Nucleus accumbens (tissue), 56 donors: ENCODE measurements at places on chromosomes 5 and 9.

DNA sequence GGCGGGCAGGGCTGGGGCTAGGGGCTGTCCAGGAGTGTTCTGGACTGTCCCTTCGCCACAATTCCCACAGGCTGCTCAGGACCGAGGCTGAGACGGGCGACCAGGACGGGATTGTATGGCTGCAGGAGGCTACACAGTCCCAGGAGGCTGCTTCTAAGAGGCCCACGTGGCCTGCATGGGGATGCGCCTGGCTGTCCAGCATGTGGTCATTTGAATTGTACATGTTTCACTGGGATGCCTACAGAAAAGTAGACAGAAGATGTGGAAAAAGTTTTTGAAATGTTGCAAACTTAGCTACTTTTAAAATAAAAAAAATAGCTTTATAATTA lies 32.6 kb upstream of the SPTLC1 start:
- no peak for DNase-seq

DNA sequence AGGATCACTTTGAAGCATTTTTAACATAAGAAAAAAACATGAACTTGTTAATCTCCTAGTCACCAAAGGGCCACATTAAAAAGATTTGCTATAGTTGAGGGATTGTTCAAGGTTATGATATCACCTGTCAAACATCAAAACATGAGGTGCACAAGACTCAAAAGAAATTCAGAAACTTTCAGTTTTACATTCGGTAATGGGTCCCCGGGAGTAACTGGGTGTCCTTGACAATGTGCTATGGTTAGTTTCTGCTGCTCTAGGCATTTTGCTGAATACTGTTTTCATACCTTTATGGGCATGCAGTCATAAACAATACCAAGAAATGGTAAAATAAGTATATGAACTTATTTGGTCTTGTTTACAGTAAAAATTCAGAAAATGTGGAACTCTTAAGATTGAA lies 92.8 kb upstream of the EDIL3 start:
- no peak for DNase-seq

DNA sequence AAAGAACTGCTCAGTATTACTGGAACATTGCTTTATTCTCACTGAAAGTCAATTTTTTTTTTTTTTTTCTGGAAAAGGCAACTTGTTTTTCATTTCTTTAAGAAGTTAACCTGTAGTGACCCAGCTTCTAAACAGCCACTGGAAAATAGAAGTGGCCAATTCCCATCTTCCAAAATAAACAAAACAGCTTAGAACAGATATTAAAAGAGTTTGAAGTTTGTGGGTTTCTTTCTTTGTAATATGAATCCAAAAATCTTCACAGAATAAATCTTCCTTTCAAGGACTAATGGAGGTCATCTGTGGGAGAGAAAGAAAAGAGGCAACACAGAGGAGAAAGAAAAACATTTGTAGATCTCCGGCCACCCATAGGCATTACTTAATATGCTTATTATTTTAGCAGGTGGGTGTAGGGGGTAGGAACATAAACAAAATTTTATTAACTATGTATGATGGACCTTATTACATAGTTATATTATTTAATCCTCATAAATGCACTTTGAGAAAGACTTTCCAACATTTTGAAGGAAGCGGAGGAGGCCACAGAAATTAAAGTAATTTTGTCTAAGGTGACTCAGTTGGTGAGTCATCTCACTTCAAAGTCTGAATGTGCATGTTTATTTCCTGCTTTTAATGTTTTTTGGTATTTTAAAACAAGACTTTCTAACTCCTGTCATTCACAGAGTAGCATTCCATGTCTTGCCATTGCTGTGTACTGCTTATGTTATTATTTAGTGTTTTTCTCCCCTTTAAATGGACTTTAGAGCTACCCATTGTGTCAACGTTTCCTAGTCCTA lies 1791.8 kb upstream of the WWC1 start:
- no peak for DNase-seq

- no peak for DNase-seq
These were observed 299.1 kb upstream of the PANK3 start for GRCh38 chr5:168878135-168878745.

DNA sequence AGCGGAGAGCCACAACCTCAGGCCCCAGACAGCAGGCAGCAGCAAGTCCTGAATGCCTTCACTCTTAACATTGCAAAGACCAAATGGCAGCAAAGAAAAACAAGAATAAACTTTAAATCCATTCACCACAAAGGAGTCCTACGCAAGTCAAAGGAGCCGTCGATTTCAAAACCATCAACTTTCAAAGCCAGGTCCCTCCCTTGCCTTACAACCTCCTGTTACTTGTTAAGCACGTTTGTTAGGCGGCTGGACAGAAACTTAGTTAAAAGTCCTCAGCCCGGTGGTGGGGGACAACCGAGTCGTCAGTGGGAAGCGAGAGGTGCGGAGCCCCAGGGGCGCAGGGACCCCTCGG lies 938 bp downstream of the LPAR1 start:
- no peak for DNase-seq

GRCh38 chr5:1959231-1959630 lies 76.5 kb upstream of the IRX4 start:
- no peak for DNase-seq

- DNase-seq = no peak
These were observed 47.2 kb downstream of the NIPAL4 start for GRCh38 chr5:157506981-157507780.

DNA sequence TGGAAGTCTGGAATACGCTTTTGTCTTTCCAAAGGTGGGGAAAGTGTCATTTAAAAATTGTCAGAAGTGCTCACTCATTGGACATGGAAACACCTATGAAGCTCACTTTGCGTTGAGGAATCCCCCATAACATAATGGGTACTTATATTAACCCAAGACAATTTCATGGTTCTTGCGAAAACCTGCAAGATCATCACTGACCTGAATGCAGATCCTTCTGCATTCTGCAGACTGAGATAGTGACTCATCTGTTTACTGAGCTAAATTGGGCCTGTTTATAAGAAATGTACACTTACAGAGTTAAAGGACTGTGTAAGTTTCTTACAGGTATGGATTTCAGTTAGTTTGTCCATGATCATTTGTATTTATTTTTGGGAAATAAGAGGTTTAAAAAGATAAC lies 153.0 kb downstream of the HMHB1 start:
- DNase-seq = no peak

DNA sequence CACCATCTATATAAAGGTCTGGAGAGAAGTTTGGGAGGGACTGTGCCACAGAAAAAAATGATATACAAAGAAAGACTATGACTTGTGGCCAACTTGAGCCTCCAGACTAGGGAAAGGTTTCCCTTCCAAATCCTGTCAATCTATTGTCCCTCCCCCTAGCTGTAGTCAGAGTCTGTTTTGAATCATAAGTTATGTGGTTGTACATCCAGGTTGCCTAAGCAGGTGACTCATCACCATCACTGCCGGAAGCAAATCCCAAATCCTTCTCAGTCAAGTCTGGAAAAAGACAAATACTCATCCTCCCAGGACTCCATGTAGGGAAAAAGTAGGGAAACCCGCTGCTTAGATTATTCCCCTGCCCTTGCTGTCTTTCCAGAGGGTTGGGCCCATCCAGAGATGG lies 235.7 kb downstream of the CDK5RAP2 start:
- peak; percentile 6 for DNase-seq

- DNase-seq = no peak
These were observed 163.8 kb upstream of the PAPPA start for GRCh38 chr9:115989831-115990230.

- no peak for DNase-seq
These were observed 7.2 kb upstream of the IRX2 start for GRCh38 chr5:2758632-2759031.

DNA sequence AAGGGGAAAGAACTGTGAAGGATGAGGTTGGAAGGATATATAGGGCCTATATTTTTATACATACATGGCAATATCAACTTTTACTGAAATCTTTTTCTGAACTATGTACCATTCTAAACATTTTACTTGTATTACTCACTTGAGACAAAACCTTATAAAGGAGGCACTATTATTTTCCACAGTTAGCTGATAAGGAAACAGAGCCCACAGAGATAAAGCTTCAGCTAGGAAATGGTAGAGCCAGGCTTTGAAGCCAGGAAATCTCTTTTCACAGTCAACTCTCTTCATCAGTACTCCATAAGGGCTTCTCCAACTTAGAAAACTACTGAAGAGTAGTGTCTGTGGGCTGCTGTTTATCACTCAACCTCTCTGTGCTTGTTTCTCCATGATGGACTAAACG lies 613.7 kb downstream of the PRELID2 start:
- no peak for DNase-seq

DNA sequence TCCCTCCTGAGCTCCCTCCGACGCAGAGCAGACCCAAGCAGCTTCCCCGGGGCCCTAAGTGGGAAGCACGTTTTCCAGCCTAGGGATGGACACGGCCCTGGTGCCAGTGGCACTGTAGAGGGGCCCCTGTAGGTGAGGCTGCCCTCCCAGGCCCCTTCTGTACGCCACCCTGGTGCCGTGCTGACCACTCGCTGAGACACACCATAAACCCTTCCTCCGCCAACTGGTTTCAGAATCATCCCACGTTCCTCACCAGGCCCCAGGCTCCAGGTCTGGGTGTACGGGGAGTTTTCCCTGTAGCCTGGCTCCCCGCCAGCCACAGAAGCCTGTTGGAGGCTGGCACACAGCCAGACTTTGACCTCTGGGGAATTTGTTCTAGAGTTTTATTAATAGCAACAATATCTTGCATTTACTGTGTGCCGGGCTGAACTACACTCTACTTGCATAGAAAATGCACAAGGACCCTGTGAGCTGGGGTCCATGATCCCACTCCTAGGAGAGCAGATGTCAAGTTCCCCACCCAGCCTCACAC lies 18.2 kb upstream of the WDR38 start:
- DNase-seq = no peak

DNA sequence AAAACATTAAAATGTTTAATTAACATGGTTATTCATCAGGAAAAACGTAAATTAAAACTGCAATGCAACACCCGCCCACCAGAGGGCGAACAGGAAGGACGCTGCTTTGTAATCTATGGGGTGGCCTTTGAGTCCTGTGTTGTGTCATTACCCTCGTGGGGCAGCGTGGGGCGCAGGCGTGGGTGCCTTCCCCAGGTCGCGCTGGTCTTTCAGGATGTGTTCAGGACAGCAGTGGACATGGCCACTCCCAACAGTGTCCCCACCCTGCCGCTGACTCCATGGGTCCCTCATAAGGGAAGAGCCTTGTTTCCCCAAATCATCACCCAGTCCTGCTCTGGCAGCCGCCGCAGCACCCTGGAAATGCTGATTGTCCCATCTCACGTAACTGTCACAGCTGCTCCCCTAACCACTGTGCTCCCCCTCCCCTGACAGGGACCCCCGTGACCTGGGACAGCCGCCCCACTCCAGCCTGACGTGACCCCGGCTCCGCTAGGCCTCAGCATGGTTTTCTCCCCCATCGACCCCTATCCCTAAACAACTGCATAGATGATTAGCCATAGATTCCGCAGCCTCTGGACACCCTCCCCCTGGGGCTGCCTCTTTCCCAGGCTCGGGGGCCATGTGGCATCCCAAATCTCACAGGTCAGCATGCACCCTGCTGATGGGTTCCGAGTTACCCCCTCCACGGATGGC lies 36.4 kb downstream of the GLT6D1 start:
- DNase-seq = no peak

- DNase-seq = no peak
These were observed 59.1 kb upstream of the GOLPH3 start for GRCh38 chr5:32233220-32233695.

- no peak for DNase-seq
These were observed 131.1 kb downstream of the RMI1 start for GRCh38 chr9:84111726-84112125.

- DNase-seq = no peak
These were observed 563 bp upstream of the FGF10 start for GRCh38 chr5:44389823-44390143.

DNA sequence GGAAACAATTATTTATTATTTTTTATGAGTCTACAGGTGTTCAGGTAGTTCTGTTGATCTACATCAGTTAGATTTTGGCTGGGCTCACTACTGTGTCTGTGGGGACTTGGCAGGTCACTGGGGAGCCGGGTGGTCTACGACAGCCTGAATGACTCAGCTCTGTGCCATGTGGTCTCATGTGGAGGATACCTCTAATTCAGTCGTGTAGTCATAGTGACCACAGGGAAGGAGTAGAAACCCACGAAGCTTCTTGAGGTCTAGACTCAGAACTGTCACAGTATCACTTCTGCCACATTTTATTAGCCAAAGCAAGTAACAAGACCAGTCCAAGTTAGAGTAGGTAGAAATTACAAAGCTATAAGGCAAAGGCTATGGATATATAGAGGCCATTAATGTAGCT lies 64.7 kb upstream of the GRAMD2B start:
- DNase-seq = no peak

DNA sequence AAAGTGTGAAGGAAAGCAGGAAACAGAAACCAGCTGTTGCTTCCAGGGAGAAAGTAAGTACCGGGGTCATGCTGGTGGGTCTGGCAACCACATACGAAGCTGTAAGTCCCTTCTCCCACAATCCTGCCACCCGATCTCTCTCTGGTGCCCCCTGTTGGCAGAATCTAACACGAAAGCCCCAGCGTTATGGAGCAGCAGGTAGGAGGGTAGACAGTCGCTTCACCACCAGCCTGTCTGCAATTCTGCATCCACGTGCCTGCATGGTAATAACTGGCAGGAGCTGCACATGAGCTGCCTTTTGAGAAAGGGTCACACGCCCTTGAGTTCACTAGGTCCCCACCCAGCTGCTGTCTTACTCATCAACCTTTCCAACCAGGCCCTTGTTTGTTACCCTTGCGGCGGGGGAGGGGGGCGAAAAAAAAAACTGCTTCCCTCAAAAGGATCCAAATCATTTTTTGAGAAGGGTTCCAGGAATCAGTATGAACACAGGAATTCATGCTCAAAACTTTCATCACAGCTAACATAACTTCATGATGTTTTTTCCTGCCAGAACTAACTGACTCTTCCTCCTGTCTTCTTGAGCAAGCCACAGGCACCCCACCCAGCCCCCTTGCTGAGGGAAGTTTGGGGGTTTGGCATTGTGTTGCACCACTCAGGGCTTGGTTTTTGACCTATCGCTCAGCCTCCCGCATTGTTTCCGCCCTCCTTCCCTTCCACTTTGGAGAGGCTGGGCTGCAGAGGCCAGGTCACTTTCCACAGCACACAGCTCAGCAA lies 19.6 kb upstream of the TMEM252 start:
- no peak for DNase-seq

DNA sequence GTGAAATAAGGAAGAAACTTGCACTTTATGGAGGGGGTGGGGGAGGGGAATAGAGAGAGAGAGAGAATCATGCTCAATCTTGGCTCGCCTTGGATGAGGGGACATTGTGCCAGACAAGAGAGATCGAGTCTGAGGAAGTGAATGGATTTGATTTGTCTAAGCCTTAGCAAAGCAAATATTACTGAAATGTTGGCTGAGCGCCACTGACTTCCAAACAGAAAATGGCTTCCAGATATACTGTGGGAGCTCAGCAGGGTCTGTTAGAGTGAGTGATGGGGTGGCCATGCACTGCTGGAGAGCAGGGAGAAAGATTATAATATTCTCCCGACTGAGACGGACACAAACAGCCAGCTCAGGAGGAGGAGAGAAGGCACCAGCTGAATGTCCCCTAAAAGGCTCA lies 34.5 kb downstream of the BRINP1 start:
- DNase-seq = no peak
